GM03348 (cell line): ENCODE measurements at places on chromosomes 7 and 10.

GRCh38 chr10:71697938-71698709 is 21.5 kb downstream of the C10orf105 start:
- no peak for DNase-seq

DNA sequence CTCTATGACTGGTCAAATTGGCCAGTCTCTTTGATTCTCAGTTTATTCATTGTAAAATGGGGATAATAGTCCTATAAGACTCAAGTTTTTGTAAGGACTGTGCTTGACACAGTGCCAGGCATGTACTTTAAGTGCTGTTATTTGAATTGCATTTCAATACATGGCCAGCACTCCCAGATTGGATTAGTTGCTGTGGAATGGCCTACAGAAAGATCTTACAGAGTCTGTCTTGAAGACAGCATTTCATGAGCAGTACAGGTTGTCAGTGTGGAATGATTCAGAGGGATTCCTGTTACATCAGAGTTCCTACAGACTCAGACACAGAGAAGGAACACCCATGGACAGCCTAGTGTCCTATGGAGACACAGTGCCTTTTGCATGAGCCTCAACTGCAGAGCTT is 238.1 kb upstream of the BMPER start:
- DNase-seq = peak; percentile 18

DNA sequence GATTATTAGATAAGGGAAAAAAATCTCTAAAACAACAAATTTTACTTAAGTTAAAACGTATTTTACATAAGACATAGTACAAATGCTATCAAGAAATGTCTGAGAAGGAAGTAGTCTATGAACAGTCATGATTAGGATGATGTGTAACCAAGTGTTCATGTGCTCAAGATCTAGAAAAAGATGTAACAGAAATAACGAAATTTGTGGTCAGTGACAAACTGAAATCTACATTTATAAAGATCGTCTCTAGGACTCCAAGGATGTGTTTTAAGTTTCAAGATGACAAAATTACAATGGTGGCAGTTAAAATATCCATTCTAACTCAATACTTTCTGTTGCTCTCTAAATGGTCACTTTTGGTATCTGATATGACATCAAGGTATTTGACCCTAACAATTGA is 17.2 kb downstream of the PPP3CB start:
- no peak for DNase-seq

DNA sequence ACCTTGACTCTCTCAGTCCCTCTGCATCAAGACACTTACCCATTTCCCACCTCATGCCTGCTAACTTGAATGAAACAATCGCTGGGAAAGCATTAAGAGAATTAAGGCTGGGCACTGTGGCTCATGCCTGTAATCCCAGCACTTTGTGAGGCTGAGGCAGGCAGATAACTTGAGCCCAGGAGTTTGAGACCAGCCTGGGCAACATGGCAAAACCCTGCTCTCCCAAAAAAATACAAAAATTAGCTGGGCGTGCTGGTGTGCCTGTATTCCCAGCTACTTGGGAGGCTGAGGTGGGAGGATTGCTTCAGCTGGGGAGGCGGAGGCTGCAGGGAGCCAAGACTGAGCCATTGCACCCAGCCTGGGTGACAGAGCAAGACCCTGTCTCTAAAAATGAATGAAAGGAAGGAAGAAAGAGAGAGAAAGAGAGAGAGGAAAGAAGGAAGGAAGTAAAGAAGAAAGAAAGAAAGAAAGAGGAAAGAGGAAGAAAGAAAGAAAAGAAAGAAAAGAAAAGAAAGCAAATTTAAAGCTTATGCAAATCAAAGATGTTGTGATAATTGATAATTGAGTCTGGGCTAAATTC is 646 bp downstream of the SERPINE1 start:
- no peak for DNase-seq

DNA sequence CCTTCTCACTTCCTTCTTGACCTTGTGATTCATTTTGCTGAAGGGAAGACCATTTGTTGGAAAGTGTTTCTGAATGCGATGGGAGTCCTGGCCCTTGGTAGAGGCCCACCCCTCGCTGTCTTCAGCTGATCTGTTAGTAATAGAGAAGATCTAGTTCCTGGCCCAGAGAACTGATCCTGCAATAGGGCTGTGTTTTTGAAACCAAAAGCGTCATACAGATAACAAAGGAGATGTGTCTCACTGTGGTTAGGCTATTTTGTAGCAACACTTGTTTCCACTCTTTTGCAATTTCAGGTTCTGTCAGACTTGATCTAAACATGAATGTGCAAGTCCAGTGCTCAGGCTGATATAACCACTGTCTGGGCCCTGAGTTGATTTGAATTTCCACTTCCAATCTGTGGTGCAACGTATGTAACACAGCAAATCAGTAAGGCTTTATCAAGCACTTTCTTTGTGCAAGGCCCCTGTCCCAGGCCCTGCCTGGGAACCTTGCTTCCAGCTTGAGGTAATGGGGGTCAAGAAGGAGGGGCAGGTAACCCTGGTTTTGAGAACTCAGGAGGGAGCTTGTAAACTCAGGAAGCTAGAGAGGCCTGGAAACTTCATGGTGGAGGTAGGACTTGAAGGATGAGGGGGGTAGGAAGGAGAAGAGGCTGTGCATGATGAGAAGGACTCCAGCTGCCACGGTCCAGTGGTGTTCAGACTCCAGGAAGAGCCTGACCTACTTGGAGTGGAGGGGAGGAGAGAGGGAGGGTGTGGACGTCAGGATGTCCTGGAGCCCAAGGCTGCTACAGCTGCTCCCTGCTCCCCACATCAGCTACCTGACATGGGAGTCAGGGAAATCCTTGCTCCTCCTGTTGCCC is 42.2 kb upstream of the SRGN start:
- DNase-seq = no peak

DNA sequence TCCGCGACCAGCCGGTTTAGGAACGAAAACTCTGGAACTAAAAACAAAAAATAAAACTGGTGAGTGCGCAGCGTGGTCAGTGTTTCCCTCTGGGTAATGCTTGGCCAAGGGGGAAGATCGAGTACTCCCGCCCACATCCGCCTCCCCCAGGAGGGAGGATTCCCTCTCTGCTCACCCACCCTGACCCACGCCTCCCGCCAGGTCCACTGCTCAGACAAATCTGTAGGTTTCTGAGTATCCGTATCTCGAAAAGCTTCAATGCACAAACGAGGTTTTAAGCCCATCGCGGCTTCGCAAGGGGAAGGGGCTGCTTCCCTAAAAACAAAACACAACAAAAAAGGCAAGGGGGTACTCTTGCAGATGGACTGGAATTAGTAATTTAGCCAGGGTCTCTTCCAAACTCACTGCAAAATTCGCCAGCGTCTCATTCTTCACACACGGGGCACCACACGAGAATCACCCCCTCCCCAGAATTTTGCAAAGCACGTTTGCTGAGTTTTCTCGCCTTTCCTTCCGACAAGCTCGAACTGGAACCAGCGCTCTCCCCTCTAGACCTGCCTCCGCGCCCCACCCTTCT is 75.2 kb downstream of the INSIG1 start:
- no peak for DNase-seq

DNA sequence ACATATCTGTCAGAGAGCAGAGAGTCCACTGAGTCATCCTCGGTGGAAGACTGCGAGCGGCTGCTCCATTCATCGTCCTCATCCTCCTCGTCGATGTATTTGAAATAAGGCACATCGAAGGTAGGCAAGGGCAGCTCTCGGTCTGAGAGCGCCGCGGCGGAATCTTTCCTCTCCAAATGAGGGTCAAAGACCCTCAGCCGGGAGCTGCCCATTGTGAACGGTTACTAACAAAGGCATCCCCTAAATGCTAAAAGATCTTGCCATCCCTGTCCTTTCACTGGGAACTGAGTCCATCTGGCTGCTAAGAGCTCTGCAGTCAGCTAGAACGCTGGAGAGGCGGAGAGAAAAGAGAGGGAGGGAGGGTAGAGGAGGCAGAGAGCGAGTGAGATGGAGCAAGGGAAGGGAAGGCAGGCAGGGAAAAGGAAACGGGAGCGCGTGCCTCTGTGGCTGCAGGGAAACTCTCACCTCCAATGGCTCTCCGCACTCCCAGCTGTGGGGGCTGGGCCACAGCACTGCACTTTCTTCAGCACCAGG is 163.4 kb downstream of the RAPGEF5 start:
- peak; percentile 51 for DNase-seq

DNA sequence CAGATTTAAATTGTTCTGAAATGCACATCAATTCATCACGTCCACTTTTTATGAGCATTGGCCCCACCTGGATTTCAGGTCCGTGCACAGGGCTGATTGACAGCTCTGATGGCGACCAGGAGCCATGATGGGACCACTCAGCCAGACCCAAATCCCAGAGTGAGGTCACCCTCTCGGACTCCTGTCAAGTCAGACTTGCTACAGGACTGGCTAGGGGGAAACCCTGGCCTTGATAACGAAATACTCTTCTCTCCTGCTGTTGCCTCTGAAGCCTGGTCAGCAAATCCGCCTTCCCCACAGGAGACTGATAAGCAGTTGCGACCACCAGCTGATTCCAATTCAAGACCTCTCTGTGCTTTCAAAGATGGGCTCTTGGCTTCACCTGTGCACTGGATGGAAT is 76.4 kb downstream of the CARD11 start:
- no peak for DNase-seq

GRCh38 chr10:78935697-78936407 is 132.9 kb upstream of the ZMIZ1 start:
- no peak for DNase-seq

- DNase-seq = peak; percentile 49
These were observed 554 bp downstream of the FRA10AC1 start for GRCh38 chr10:93701866-93702209.

GRCh38 chr7:151767557-151767956 is 109.4 kb downstream of the PRKAG2 start:
- DNase-seq = no peak

DNA sequence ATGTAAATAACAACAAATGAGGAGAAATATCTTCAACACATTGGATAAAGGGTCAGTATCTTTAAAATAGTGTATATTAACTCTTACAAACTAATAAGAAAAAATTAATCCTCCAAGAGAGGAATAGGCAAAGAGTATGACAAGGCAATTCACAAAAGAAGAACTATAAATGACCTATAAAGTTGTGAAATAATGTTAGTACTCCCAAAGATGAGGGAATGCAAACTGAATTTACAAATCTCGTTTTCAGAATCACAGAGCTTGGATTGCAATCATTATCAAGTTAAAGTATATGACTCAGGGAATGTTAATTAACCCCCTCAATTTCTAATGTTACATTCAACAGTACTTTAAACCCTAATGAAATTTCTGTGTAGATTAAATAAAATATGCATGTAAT is 87.3 kb upstream of the TARP start:
- DNase-seq = no peak

GRCh38 chr7:125355899-125356298 is 426.3 kb upstream of the POT1 start:
- DNase-seq = no peak

DNA sequence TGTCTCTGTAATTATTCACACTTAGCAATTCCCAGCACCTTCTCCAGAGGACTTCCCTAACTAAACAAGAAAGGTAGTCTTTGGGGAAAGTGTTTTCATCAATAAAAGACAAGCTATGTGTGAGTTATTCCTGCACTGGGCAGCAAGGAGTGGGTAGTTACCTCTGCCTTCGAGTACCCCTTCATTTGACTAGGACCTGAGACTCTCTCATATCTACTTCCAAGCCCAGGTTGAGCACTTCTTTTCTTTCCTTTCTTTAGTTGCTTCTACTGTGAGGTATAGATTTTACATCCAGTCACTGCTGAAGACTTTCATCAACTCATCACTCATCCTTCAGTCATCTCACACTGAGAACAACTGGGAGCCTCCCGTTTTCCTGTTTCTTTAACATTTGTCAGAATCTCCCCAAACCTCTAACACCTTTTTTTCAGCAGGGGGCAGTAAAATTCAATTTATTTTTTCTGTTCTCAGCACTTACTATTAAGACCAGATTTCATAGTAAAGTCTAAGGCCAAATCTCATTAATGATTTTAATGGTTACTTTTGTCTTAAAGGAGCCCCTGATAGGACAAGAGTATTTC is 80.1 kb upstream of the PRSS1 start:
- DNase-seq = peak; percentile 6

DNA sequence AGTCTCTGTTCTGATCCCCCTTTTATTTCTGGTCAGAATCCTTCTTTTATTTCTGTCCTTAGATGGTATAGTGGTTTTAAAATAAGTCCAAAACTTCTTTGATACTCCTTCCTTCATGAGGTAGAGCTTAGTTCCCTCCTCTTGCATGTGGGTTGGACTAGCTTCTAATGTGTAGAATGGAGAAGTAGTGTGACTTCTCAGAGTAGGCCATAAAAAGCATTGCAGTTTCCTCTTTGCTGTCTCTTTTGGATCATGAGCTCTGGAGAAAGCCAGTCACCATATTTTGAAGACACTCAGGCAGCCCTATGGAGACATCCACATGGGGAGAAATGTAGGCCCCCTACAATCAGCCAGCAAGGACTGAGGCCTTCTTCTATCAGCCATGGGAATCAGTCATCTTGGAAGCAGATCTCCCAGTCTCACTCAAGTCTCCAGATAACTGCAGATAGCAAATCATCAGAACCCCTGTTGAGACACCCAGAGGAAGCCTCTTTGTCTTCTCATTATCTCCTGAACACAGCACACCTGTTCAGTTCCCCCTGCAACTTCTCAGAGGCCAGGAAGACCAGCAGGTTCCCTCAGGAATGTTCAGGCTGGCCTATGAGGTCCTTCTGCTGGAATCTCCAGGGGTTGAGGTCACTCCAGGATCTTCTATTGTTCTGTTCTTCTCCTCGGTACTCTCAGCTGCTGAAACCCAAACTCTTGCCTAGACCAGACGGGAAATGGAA is 511.9 kb upstream of the ZMIZ1 start:
- DNase-seq = no peak

GRCh38 chr7:24754906-24755506 is 2.3 kb downstream of the GSDME start:
- DNase-seq = no peak

- DNase-seq = peak; percentile 95
These were observed 170.2 kb downstream of the FAM107B start for GRCh38 chr10:14604181-14605142.

DNA sequence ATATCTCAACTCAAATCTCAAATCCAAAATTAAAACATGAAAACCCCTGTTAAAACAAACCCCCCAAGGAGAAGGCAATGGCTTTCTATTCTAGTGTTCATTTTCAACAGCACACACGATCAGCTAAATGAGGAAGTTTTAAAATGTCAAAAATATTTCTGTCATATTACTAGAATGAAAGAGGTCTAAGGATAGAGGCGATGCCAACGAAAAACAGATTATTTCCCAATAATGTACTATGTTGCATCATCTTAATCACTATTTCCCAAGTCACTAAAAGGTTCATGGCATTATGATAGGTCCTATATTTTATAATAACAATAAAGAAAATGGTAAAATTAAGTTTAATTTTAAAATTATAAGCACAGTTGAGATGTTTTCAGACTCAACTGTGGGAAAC is 10.1 kb downstream of the CNOT4 start:
- no peak for DNase-seq

DNA sequence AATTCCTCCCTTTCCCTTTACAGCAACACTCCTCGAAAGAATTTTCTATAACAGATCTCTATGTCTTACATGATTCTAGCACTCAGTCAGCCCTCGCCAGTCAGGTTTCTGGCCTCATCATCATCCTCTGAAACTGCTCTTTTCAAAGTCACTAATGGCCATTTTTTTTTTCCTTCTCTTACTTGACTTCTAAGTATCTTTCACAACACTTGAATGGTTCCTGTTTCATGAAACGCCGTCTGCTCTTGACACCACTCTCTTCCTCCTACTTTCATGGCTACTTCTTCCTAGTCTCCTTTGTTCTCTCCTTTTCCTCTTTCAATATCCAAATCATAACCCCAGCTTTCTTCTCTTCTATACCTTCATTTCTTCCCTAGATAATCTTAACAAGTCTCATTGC is 100.5 kb upstream of the NRP1 start:
- no peak for DNase-seq

- peak; percentile 35 for DNase-seq
These were observed 932 bp downstream of the ESYT2 start for GRCh38 chr7:158828133-158829020.

- DNase-seq = no peak
These were observed 179.3 kb upstream of the CSTF2T start for GRCh38 chr10:51878695-51879094.
